ENCODE measurements at places on chromosomes 2 and 18.

- DNase-seq: no peak
These were observed 109.4 kb downstream of the TDRD15 start for GRCh38 chr2:21233194-21233593.

DNA sequence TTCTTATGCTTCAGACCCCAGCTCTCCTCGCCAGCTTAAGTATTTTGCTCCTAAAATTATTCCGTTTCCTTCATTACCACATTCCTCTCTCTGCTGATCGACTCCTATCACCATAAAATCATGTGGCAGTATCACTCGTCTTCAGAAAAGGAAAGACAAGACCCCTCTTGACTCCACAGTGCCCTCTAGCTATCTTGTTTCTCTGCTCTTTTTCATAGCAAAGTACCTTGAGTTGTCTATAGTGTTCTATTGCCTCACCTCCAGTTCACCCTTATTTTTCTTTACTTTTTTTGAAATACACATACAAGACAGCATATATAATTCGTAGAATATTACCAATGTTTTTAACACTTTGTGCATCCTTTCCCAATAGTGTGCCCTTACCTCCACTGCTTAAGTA is 273.2 kb upstream of the SIX3 start:
- DNase-seq: peak; percentile 45

- DNase-seq: no peak
These were observed 120.3 kb upstream of the DSEL start for GRCh38 chr18:67636597-67637385.

- DNase-seq: no peak
These were observed 15.6 kb downstream of the CHMP1B start for GRCh38 chr18:11866764-11867163.

DNA sequence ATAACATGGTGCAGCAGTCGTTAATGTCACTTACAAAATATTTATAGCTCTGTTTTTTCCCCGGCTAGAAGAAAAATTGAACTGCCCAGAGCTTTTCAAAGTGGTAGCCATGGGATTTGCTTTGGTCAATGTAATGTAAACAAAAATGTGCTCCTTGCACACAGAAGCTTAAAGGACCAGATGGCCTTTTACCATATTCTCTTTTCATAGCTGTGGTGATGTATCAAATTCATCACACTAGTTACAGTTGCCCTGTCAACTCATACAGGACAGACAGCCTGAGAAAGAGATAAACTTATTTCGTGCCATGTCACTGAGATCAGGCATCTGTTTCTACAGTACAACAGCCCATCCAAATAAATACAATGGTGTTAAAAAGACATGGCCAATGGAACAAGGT is 368.1 kb upstream of the CDH19 start:
- DNase-seq: no peak

DNA sequence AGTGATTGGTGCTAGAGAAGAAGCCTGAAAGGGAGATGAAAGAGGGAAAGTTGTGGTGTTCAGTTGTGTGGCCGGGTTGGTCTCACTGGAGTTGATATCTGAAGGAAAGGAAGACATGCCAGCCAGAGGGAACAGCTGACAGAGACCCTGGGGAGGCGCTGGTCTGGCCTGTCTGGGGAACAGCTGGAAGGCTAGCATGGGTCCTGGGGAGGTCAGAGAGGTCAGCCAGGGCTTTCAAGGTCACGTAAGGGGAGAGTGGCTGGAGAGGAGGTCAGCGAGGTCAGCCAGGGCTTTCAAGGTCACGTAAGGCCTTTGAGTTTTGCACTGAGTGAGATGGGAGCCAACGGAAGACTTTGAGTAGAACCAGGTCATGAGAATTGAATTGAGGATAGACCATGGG is 11.0 kb downstream of the DYSF start:
- DNase-seq: no peak

GRCh38 chr2:238527565-238527964 is 100.8 kb downstream of the ASB1 start:
- DNase-seq: no peak

- no peak for DNase-seq
These were observed 435.8 kb upstream of the DDX18 start for GRCh38 chr2:117378653-117379052.

DNA sequence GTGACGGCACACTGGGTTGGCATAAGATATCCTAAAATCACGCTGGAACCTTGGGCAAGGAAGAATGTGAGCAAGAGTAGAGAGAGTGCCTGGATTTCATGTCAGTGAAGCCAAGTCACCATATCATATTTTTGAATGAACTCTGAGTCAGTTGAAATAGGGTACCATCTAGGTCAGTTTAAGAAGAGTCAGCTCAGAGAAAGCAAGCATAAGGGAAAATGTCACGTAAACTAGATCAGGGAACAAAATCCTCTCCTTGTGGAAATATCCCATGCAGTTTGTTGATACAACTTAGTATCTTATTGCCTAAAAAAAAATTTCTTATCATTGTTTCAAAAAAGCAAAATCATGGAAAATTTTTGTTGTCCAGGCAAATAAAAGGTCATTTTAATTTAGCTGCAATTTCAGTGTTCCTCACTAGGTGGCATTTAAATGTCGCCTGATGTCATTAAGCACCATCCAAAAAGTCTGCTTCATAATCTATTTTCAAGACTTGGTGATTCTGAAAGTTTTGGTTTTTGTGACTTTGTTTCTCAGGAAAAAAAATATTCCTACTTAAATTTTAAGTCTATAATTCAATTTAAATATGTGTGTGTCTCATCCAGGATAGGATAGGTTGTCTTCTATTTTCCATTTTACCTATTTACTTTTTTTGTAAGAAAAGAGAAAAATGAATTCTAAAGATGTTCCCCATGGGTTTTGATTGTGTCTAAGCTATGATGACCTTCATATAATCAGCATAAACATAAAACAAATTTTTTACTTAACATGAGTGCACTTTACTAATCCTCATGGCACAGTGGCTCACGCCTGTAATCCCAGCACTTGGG is 19.6 kb downstream of the RSAD2 start:
- DNase-seq: peak; percentile 21

DNA sequence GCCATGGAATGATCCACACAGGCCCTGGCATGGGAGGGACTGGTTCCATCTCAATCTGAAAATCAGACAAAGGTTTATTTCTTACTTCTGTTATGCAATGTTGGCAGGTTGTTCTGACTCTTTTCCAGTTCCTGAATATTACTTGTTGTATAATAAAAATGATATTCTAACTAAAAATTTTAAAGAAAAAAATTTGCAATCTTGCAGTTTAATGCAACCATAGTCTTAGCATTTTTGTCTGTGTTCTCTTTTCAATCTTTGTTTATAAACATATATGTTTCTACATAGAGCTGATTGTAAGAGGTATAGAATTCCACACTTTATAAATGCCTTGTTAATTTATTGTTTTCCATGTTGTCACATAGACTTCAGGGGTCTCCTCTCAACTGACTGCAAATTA is 143.4 kb downstream of the RPIA start:
- DNase-seq: no peak

DNA sequence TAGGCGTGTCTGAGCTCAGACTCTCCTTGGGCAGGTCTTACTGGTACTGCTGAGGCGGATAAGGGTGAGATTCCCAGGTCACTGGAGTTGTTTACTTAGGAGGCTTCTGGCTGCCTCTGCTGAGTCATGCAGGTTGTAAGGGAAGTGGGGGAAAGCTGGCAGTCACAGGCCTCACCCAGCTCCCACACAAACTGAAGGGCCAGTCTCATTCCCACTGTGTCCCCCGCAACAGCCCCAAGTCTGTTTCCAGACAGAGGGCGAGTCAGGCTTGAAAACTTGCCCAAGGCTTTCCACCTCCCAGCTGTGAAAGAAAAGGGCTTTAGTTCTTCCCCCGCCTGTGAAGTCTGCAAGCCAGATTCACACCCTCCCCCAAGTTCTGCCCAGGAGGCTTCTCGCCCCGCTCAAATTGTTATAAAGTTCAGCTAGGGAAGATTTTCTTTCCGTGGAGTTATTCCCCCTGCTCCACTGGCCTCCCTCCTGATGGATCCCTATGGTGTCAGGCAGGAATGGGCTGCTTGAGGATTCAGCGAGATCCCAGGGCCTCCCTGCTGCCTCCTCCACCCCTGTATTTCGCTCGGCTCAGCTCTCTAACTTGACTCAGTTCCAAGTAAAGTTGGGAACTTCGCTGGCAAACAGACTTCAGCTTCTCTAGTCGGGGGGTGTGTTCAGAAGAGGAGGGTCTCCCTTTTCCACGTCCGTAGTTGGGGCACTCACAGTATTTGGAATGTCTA is 248.6 kb downstream of the NR4A2 start:
- DNase-seq: no peak

DNA sequence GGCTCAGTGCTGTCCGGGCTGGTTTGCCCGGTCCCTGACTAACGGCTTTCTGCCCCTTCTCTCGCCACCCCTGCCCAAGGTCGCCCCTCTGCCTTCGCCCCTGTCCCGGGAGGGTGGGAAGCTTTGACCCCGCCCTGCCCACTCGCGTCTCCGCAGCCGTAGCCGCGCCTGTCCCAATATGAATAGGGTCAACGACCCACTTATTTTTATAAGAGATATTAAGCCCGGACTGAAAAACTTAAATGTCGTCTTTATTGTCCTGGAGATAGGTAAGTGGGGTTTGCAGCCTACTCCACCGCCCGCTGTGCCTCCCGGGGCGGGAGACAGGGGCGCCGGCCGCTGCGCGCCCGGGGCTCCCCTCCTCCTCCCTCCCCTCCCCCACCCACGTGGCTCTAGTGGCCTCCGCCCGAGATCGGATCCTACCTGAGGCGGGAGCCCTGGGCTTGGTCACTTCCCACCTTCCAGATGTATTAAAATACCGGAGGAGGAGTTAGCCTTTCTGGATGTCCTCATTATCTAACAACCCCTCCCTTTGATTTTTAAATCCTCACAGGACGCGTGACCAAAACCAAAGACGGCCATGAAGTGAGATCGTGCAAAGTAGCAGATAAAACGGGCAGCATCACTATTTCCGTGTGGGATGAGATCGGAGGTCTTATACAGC is 633 bp downstream of the NABP1 start:
- DNase-seq: peak; percentile 49

DNA sequence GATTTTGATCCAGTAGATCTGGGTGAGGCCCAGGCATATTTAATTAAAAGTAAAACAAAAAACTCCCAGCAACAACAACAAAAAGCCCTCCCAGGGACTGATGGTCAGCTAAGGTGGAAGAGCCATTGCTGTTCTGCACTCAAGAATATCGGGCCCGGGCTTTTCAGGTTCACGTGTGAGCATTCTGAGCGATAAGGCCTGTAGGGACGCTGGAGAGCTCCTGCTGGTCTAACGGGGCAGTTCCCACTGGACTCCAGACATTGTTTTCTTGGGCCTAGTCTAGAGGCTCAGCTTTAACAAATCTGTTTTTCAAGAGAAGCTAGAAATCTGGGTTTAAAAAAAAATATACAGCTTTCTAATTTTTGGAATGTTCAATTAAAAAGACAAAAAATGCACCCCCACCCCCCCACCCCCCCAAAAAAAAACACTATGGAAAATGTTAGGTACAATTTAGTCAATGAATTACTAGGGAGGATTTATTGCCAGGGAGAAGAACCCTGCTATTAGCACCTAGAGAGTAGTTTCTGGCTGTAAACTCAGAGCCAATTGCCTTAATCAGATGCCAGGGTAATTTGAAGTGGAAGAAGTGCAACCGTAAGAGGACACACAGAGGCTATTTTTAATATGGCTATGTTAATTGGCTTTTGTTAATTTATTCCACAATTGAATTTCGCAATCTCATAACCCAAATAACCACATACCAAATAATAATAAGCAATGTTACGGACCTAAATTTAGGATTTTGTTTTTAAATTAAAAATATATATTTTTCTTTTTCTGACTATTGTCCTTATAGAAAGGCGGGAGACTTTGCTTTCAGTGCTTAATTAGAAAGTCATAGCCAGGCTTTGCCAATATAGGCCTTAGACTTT is 78.9 kb downstream of the MAP4K4 start:
- peak; percentile 28 for DNase-seq

DNA sequence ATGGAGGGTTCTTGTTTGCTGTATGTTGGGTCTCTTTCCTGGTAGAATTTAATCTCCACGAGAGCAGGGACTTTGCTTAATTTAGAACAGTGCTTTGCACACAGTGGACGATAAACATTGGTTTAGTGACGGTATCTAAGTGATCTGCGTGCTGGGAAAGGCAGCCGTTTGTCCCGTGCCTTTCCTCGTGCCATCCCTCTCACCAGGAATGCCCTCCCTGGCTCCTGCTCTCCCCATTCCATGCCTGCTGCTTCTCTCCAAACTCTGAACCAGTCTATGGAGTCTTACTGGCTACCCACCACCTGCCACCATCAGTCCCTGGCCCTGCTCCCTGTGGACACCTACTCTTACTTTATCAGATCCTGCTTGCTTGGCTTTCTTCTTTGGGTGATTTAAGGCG is 27.3 kb upstream of the TNP1 start:
- no peak for DNase-seq

DNA sequence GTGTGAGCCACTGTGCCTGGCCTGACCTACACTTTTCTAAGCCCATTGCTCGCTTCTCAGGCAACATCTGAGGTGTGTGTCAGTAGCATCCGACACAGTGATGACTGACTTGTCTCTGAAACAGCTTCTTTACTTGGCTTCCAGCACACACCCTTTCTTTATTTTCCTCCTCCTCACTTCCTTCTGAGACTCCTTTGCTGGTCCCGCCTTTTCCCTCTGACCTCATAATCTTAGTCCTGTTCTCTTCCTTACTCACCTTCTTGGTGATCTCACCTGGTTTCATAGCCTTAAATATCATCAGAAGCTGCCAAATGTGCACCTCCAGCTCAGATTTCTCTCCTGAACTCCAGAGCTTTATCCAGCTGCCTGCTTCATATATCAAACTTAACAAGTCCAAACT is 66.6 kb upstream of the PELI1 start:
- no peak for DNase-seq

GRCh38 chr2:152093464-152093863 is 5.4 kb downstream of the CACNB4 start:
- DNase-seq: no peak

GRCh38 chr2:112881217-112881985 is 29.6 kb upstream of the IL37 start:
- DNase-seq: no peak

DNA sequence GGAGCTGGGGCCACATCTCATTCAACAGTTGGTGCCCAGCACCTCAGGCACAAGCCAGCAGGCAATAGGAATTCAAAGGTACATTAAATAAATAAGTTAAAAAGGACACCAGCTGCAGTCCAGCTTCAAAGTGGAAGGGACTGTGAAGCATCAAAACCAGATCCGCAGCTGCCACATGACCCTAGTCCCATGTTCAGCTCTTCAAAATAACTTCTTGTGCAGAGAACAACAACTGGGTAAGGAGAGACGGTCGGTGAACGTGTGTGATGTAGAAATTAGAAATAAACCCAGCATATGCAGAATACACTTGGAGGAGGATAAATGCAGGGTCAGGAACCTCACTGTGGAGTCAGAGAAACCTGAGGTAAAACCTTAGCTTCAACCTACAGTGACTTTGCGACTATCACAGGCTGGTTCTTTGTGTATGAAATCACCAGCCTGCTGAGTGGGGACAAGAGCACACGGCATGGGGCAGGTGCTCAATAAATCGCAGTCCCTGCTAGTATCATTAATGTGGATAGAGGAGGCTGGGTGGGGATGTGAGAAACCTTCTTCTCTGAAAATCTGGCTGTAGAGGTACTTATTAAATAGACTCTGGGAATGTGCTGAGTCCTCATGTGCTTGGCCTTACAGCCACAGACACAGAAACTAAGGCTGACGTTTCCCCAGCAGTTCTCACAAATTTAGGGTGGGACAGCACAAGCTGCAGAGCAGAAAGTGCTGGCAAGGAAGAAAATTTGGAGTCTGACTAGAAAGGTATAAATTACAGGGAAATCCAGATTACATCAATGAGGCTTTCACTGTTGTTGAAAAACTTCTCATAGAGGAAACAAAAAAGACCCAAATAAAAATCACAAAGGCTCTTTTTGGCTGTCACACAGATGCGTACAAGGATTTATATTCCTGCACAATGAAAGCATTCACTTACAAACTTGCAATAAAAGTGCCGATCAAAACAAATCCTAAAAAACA is 20.7 kb downstream of the FBXO15 start:
- DNase-seq: no peak
